H7 (cell line): ENCODE measurements at places on chromosomes 4 and X. TPM values are rescaled to one million over a fixed set of nuclear protein-coding genes. Genes with fewer than 3 reads are reported as not detected.

CXCL6 gene
- 0.17 and 1.2 TPM in 2 replicates for total RNA-seq

RTL9 gene
- total RNA-seq, result 0.04 and 0.07 TPM in 2 replicates

ARMCX2 gene
- 108 and 114 TPM in 2 replicates for total RNA-seq

SSX3 gene
- not detected in 2 replicates for total RNA-seq

RADX gene
- total RNA-seq, result 5.0 and 7.2 TPM in 2 replicates

SPANXC gene
- not detected in 2 replicates for total RNA-seq

F11 gene
- total RNA-seq, result 0.28 and 0.30 TPM in 2 replicates

RAB41 gene
- total RNA-seq, result not detected in 2 replicates

ERAS gene
- 0.21 TPM in 1 of 2 replicates, not detected in the other for total RNA-seq

CT45A9 gene
- total RNA-seq, result not detected in 2 replicates

AMER1 gene
- total RNA-seq, result 7.4 and 8.3 TPM in 2 replicates

GRID2 gene
- 19.1 and 25.6 TPM in 2 replicates for total RNA-seq

ADGRG2 gene
- 7.6 and 7.8 TPM in 2 replicates for total RNA-seq

SLC25A14 gene
- 24.9 and 27.8 TPM in 2 replicates for total RNA-seq

SERTM2 gene
- 0.17 and 0.30 TPM in 2 replicates for total RNA-seq

DNAAF6 gene
- total RNA-seq, result not detected in 2 replicates

AFM gene
- not detected in 2 replicates for total RNA-seq

GAGE12H gene
- not detected in 2 replicates for total RNA-seq

VCX3B gene
- not detected in 2 replicates for total RNA-seq

ACOT9 gene
- 47.0 and 48.5 TPM in 2 replicates for total RNA-seq

XAGE2 gene
- total RNA-seq, result not detected in 2 replicates

PTCHD1 gene
- 4.3 and 5.7 TPM in 2 replicates for total RNA-seq

MAGEA1 gene
- total RNA-seq, result not detected in 2 replicates

CXCL3 gene
- 0.14 and 0.37 TPM in 2 replicates for total RNA-seq

MAOA gene
- 20.1 and 23.3 TPM in 2 replicates for total RNA-seq

SPON2 gene
- 0.62 and 2.5 TPM in 2 replicates for total RNA-seq

TRIML2 gene
- total RNA-seq, result 33.1 and 49.9 TPM in 2 replicates

PDHA2 gene
- not detected in 2 replicates for total RNA-seq

MAGEB1 gene
- total RNA-seq, result 0.30 and 0.45 TPM in 2 replicates

SLC6A14 gene
- total RNA-seq, result 0.03 TPM in 1 of 2 replicates, not detected in the other

ARMCX6 gene
- total RNA-seq, result 15.2 and 21.4 TPM in 2 replicates

HSFX4 gene
- not detected in 2 replicates for total RNA-seq

SERPINA7 gene
- not detected in 2 replicates for total RNA-seq

HPF1 gene
- 31.9 and 33.8 TPM in 2 replicates for total RNA-seq

SULT1E1 gene
- total RNA-seq, result not detected in 2 replicates

GPR143 gene
- total RNA-seq, result 29.6 and 32.1 TPM in 2 replicates

FGFBP2 gene
- total RNA-seq, result not detected in 2 replicates

PITX2 gene
- total RNA-seq, result 87.1 and 92.3 TPM in 2 replicates

XKRX gene
- 0.41 and 0.90 TPM in 2 replicates for total RNA-seq

SPARCL1 gene
- total RNA-seq, result 0.48 and 0.81 TPM in 2 replicates

CPZ gene
- total RNA-seq, result 25.3 and 29.7 TPM in 2 replicates

DGKK gene
- 0.67 and 1.4 TPM in 2 replicates for total RNA-seq

PIR gene
- 55.5 and 56.9 TPM in 2 replicates for total RNA-seq

HERC6 gene
- 1.9 and 2.9 TPM in 2 replicates for total RNA-seq
